ENCODE measurements at places on chromosomes 4 and X. TPM values are rescaled to one million over a fixed set of nuclear protein-coding genes. Genes with fewer than 3 reads are reported as not detected.

MAGEA2 gene
- total RNA-seq: not detected

PSAPL1 gene
- not detected for total RNA-seq

SHISA3 gene
- 0.27 TPM for total RNA-seq

SH3D19 gene
- 0.68 TPM for total RNA-seq

PRR32 gene
- not detected for total RNA-seq

CEP135 gene
- total RNA-seq: 15.5 TPM

IL2 gene
- total RNA-seq: 164 TPM

TLR3 gene
- 0.10 TPM for total RNA-seq

HELT gene
- total RNA-seq: not detected

GRCh38 chrX:100494646-100495370 lies 84.7 kb upstream of the PCDH19 start:
- no peak for DNase-seq

DNA sequence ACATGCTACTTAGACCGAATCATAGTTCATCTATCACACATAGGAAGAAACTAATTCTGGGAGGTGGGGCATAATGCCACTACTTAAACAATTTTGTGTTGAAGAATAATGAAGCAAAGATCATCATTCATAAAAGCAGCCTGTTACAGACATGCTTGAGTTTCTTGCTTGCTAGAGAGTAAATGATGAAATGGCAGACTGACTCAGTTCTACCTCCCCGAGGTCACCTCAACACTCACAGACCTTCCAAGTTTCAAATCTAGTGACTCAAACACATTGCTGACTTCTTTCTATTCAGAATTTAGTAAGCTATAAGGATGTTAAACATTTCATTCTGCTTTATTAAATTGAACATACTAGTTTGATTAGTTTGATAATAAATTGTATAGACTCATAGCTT lies 636.5 kb upstream of the FRG1 start:
- no peak for DNase-seq

- no peak for DNase-seq
Observed at GRCh38 chrX:581720-582298, 48.8 kb upstream of the SHOX start.

- DNase-seq: no peak
Observed at GRCh38 chr4:109005523-109005922, 242.7 kb upstream of the ETNPPL start.

GRCh38 chrX:1661048-1661921 lies 46.4 kb downstream of the ASMT start:
- peak; percentile 97 for DNase-seq

- no peak for DNase-seq
Observed at GRCh38 chr4:101753721-101754120, 36.8 kb upstream of the BANK1 start.

DNA sequence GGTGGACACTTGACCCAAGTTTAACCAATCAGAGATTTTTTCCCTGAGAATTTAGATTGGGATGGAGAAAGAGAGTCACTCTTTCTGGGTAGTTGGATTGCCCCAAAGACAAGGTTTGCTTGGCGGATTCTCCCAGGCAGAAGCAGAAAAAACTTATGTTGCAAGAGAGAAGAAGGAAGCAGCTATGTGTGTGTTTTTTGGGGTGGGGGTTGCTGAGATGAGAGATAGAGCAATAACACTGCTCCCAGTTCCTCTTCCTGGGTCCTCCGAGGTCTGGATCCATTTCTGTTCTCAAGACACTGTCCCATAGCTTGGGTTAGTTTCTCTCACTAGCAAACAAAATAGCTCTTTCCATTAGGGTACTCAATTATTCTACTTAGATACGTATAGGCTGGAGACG lies 222.1 kb downstream of the STIM2 start:
- DNase-seq: no peak

DNA sequence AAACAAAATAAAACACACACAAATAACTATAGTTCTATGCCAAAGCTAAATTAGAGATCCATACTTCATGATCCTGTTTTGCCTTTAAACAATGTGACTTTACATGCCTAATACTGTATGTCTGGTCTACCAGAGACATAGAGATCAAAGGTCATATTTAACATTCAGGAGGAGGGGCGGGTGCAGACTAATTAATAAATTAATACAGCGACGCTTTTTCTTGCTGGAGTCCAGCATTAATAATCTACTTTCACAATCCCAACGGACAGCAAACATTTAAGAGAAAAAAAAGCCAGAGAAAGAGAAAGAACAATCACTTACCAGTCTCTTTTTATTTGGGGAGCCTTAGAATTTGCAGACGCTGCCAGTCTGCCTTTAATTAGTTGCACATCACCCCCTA lies 509 bp downstream of the CXXC4 start:
- no peak for DNase-seq

DNA sequence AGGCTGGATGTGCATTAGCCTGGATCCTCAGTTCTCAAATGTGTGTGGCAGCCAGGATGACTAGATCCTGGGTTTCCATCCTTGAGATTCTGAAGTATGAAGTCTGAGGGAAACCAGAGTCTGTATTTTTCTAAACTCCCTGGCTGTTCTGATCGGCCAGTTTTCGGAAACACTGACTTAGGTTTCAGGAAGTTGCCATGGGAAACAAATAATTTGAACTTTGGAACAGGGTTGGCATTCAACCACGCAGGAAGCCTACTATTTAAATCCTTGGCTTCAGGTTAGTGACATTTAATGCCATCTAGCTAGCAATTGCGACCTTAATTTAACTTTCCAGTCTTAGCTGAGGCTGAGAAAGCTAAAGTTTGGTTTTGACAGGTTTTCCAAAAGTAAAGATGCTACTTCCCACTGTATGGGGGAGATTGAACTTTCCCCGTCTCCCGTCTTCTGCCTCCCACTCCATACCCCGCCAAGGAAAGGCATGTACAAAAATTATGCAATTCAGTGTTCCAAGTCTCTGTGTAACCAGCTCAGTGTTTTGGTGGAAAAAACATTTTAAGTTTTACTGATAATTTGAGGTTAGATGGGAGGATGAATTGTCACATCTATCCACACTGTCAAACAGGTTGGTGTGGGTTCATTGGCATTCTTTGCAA lies 67.6 kb downstream of the PDGFRA start:
- no peak for DNase-seq

- peak; percentile 13 for DNase-seq
Observed at GRCh38 chrX:68433155-68433980, at the start of gene OPHN1. Gene OPHN1, minus strand, starts transcription at chrX:68433495. Its CDS starts 475 bp downstream, at chrX:68433020.

GRCh38 chrX:153944140-153944799 lies at the start of gene RENBP:
Gene RENBP, minus strand, starts transcription at chrX:153944643. Its CDS starts 33 bp downstream, at chrX:153944610.
- DNase-seq: peak; percentile 62

DNA sequence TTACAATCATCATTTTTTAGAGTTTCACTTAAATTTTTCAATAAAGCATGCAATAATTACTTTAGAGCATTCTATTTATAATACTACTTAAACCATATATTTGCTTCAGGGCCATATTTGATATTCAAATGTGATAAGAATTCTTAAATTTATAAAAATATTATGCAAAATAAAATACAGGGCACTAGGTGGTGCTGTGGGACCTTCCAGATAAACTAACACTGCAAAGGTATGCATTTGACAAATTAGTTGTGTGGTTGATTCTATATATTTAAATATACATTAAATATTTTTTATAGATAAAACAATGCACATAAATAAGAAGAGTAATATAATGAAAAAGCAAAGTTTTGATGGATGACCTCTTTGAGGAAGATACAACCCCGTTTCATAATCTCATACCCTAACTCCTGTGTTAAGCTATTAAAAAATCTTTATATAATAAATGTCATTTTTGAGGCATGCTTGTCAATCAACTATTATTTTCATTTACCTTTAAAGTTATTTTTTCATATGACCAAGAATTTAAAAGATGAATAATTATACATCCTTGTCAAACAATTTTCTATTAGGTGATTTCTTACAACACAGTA lies 128.4 kb downstream of the REELD1 start:
- DNase-seq: peak; percentile 27

DNA sequence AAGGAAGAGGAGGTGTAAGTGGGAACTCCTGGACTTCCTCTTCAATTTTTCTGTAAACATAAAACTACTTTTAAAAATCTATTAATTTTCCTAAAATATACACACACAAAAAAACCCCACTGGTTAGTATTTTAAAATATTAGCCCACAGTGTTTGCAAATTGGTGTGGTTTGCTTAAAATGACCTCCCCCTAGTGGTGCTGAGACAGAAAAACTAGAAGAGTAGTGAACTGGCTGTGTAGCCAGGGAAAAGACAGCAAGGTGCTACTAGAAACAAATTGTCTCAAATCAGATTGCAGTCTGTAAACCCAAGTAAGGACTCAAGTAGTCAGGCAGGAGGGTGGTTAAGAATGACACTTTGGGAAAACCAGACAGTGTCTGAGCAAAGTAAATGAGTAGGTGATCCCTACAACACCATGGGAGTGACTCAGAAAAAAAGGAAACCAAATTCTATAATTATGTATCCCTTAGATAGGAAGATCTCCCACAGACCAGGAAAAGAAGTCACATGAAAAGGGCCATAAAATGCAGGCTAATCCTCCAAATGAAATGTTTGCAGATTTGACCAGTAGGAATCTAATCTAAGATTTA lies 26.0 kb downstream of the AMTN start:
- DNase-seq: no peak

GRCh38 chr4:57501720-57502119 lies 391.5 kb upstream of the IGFBP7 start:
- no peak for DNase-seq

GRCh38 chr4:7535094-7535493 lies 100.4 kb upstream of the PSAPL1 start:
- no peak for DNase-seq

Data from activated CD4-positive, alpha-beta memory T cell treated with anti-CD3 and anti-CD28 coated beads for 36 hours (primary cell).